ENCODE measurements at places on chromosomes 7 and 10.
A peak's percentile ranks its signal among the peaks of the same experiment; 100 is the strongest.

DNA sequence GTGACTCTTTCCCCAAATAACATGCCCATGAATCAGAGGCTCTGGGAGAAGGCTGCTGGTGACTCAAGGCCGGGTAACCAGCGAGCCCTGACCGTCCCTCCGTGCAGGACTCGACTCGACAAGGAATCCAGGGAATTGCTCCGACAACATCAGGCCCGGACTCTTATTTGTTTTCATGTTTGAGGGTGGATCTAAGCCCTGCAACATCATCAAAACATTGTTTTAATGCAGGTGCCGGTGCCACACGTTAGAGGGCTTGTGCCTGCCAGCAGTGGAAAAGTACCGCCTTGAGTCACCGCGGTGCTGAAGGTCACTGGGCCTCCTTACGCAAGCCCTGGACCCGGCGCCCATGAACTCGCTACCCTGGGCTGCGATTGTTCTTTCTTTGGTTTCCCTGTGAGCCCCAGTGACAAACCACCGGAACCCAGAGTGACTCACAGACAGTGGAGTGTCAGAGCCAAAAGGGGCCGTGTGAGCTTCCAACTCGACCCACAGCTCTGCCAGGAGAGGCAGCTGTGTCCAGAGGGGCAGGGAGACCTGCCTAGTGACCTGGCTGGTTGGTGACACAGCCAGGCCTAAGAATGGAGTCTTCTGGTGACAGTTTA is 139.4 kb upstream of the SHH start:
- DNase-seq, result no peak

DNA sequence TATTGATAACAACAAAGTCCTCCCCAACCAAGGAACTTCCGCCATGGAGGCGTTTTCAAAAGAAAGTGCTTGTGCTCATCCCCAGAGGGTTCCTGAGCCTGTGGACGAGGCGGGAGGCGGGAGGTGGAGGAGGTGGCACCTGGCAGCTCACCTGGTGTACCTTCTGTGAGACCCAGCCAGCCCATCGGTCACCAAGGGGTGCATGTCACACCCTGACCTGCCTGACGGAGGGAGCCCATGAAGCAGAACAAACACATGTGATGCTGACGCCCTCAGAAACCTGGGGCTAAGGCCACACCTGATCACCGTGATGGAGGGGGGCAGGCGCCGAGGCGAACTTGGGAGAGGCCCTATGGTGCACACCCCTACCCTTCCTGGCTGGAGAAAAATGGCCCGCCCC is 458.8 kb downstream of the DNAJB6 start:
- DNase-seq, result no peak

DNA sequence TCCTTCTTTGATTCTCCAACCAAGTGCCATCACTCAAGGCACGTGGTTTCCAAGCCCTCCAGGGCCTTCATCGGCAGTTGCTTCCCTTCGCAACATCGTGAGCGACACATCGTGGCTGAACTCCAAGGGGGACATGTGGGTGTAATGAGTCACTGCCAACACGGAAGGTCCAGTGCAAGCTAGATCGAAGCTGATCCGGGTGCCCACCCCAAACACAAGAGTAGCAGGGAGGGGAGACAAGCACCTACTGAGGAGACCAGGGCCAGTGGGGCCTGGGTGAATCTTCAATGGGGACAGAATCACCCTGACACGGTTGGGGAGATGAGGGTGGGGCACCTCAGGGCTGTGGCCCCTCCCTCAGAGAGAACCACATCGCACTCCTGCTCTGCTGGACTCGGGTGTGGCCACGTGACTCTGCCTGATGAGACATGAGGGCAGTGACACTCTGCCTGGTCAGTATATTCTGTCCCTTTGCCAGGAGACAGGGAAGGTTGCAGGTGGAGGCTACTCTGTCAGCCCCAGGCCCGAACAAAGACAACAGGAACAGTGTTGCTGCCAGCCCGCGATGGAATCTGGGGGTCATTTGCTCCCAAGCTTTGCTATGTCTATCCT is 36.8 kb upstream of the HSPA12A start:
- DNase-seq, result no peak

- DNase-seq, result no peak
Observed at GRCh38 chr10:51638737-51639136, 60.7 kb downstream of the CSTF2T start.

GRCh38 chr10:79022565-79023230 is 46.1 kb upstream of the ZMIZ1 start:
- DNase-seq, result no peak

- no peak for DNase-seq
Observed at GRCh38 chr10:124386186-124387077, 32.3 kb downstream of the OAT start.

GRCh38 chr10:113897693-113898618 is 43.5 kb downstream of the NHLRC2 start:
- DNase-seq, result no peak

DNA sequence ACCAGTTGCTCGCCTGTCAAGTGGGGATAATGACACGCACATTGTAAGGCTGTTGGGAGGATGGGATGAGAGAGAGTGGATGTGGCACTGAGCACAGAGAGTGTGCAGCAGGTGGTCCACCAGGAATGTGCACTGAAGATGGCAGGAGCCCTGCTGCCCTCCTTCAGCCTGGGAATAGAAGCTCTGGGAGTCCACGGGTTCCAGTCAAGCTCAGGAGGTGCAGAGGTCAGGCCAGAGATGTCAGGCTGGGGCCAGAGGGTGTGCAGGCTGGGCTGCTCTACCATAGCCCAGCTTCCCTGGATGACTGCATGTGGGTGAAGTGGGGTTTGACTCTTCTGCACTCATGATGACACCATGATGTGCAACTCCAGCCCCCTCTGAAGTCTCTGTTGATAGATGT is 58.7 kb downstream of the C10orf120 start:
- DNase-seq, result no peak

DNA sequence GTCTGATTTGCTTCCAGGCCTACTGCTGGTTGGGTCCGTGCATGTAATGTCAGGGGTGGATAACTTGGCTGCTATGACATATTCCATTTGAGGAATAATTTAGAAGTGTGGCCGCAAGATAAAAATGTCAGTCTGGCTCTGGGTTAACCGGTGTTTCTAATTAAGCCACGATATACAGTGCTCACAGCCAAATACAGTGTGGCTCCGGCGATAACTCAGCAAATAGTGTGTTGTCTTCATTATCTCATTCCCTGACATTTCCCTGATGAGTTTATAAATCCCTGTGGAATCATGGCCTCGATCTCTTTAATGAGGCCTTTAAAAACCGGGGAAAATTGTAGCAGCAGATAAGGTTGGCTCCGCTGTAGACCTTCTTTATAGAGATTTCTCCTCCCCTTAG is 1125.0 kb downstream of the TYW1 start:
- DNase-seq, result no peak

DNA sequence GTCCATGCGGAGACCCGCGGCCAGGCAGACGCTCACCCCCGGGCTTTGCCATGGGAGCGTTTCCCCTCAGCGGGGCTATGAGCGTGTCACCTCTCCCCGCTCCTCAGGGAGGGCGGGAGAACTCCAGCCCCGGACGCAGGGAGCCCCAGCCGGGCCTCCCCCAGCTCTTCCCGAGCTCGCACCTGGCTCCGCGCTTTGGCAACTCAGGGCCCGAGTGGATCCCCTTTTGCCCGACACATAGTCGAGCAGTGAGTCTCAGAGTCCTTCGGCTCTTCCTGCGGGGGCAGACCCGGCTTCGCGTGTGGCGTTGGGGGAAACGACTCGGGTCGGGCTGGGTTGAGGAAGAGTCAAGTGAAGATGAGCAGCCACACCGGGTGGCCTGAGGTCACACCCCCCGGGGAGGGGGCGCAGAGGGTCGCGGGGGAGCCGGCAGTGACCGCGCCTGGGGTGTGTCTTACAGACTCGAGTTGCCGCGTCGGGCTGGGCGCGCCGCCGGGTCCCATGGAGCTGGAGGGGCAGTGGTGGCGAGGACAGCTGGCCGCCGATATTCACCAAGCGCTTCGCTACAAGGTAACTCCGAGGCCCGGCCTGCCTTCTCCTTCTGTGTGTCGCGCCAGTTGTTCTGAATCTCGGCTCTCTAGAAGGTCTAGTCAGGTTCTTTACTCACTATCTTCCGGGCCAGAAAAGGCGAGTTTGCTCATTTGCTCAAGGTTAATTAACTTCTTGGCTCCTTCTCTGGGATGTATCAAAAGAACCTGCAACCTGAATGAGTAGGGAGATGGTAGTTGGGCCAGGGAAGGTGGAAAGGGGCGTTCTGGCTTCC is 721 bp downstream of the CCNJ start:
- peak; percentile 66 for DNase-seq

DNA sequence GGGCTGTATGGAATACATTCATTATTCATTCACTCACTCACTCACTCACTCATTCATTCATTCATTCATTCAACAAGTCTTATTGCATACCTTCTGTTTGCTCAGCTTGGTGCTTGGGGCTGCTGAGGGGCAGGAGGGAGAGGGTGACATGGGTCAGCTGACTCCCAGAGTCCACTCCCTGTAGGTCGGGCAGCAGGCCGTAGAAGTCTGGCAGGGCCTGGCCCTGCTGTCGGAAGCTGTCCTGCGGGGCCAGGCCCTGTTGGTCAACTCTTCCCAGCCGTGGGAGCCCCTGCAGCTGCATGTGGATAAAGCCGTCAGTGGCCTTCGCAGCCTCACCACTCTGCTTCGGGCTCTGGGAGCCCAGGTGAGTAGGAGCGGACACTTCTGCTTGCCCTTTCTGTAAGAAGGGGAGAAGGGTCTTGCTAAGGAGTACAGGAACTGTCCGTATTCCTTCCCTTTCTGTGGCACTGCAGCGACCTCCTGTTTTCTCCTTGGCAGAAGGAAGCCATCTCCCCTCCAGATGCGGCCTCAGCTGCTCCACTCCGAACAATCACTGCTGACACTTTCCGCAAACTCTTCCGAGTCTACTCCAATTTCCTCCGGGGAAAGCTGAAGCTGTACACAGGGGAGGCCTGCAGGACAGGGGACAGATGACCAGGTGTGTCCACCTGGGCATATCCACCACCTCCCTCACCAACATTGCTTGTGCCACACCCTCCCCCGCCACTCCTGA is 2.4 kb downstream of the EPO start:
- no peak for DNase-seq

DNA sequence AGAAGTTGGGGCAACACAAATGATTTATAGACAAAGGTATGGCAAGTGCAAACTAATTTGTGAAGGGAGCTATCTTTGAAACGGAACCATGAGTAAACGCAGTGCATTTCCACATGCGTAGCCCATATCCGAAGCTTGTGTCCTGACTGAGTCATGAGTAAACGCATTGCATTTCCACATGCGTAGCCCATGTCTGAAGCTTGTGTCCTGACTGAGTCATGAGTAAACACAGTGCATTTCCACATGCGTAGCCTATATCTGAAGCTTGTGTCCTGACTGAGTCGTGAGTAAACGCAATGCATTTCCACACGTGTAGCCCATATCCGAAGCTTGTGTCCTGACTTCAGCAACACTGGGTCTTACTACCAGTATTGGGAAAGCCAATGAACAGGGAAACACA is 95.0 kb downstream of the CELF2 start:
- DNase-seq, result no peak

DNA sequence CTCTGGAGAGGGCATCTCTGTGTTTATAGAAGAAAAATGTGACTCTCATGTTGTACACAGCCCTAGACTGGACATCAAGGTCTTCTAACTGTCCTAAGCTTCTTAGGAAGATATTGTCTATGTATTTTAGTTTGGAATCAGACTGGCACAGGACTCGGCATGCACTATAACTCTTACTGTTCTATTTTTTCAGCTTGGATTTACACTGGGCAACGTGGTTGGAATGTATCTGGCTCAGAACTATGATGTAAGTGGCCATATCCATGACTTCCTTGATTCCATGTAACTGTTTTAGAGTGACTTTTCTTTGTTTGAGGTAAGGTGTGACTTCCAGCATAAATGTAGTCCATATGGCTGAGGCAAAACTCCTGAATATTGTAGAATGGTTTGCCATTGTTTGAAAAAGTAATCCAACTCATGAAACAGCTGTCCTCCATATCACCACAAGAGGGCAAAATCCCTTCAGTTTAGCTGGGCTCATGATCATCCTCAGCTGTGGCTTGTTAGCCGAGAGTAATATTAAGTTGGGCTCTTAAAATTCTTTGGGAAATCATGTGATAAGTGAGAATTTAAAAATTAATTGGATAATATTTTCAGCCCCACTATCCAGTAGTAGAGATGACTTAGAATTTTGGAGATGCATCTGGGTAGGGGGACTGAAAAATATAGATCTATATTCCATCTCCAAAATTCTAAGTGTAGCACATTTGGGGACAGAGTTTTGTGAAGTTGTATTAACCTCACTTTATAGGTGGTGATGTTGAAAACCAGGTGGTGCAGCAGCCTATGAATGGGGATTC is 10.4 kb downstream of the STMP1 start:
- no peak for DNase-seq

GRCh38 chr7:157457355-157458253 is 120.8 kb downstream of the DNAJB6 start:
- peak; percentile 11 for DNase-seq

Measured in activated CD8-positive, alpha-beta memory T cell treated with anti-CD3 and anti-CD28 coated beads, Interleukin-2, amount 10 ng/mL, durations not matched to agents 7 days and 5 days (primary cell).